ENCODE measurements at places on chromosomes 1 and 21.

DNA sequence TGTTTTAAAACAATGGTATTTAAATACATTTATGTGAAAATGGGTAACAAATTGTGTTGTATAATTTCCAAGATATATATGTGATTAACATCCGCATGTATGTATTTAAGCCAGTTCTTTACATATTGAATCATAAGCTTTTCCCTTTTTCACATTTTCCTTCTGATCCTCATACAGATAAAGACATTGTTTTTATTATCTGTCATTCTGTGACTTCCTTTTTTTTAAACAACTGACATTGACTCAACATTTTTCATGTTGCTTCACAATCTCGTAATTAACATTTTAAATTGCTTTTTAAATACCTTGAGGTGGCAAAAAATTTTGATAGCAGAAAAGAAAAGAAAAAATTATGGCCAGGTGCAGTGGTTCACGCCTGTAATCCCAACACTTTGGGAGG is 1.4 kb downstream of the STXBP3 start:
- DNase-seq = no peak

DNA sequence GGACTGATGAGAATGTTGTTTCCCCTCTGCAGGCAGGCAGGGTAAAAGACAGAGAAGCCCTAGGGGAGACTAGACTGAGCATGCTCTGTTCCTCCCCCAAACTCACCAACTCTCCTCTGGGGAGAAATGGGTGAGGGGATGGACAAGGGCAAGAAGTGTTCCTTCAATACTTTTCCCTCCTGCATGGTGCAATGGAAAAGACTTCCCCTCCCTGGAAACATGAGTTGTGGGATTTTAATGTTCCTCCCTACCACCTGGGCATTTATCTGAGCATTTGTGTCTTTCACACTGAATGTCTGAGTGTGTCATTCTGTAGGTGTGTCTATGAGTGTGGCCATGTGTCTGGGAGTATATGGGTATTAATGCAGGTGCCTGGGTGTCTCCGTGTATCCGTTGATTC is 275.7 kb downstream of the C1orf94 start:
- no peak for DNase-seq

DNA sequence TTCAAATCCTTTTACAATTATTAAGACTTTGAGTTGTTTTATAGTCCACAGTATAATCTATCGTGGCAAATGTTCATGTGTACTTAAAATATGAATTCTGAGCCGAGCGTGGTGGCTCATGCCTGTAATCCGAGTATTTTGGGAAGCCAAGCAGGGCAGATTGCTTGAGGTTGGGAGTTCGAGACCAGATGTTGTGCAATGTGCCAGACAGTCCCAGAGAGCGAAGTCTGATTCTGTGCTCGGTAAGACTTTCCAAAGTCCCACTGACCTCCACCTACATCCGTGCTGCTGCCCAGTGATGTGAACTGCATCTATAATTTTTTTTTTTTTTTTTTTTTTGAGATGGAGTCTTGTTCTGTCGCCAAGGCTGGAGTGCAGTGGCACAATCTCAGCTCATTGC is 52.2 kb downstream of the VPS26C start:
- DNase-seq = no peak

- no peak for DNase-seq
Measured at GRCh38 chr1:39656391-39656790, 15.5 kb downstream of the NT5C1A start.

DNA sequence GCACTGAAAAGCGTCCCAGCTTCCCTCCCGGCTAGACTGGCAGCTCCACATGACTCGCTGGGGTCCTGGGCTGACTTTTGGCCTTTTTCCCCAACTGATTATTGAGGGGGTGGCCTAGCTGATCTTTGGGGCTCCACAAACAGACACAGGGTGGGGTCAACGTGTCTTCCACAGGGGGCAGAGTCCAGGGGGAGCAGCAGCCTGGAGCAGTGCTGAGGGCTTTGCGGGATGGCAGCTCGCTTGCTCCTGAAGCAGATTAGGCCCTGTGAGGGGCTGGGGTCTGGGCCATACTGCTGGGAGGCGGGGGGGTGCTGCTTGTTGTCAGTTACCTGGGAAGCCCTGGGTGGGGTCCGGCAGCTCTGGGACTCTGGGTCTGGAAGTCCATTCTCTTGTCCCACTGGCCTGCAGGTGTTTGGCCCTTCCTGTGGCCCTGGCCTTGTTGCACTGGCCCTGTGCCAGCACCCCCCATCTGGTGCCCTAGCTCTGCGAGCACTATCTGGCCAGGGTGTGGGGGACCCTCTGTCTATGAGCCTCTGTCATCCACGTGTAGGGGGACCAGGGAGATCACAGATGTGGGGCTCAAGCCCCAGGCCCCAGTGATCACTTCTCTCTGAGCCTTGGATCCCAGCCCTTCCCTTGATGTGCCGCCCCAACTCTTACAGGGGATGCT is 12.3 kb upstream of the HES5 start:
- DNase-seq = no peak

DNA sequence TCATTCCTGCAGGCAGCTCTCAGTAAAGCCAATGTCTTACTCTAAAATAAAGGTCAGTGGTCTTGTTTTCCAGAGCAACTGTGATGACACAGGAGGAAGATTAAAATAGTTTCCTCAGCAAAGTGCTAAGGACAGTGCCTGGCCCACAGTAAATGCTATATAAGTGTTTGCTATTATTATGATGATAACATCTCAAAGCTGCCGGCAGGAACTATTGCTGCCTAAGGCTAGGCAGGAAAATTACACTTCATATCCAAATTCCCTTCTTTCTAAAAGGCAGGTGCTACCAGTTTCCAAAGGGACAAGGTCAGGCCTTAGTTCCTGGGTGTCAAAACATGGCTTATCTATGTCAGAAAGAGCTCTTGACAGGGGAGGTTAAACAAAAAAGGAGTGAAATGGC is 401.3 kb downstream of the HHAT start:
- no peak for DNase-seq

DNA sequence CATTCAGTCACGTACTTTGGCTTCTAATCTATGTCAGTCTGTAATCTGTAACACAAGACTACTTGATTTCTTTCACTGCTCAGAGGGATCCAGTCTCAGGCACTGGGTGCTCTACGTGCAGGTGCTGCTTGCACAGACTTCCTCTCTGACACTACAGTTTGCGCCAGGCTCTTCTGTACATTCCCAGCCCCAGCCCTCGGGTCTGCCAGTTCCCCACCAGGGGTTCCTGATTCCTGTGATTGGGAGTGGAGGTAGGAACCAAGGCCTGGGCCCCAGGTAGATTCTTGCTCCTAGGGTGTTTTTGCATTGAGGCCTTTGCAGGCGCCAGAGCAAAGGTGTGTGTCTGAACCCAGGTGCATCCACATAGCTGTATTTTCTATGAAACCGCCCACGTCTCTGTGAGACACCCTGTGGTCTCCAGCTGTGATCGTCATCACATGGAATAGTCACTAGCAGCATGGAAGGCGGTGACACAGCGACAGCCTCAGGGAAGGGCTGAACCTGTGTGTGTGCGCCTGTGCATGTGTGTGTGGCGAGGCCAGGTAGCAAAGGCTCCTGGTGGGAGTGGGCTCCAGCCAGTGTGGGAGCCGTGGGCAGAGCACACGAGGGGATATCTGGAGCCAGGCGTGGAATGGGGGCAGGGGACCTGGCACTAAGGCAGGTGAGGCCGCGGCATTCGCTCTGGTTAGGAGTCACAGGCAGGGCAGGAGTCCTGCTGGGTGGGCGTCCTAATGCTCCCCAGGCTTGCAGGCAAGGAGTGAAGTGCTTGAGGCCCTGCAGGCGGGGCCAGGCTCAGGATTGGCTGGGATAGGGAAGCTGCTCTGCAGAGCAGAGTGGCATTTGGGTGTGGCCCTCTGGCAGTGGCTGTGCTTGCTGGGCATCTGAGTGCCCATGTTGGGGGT is 5.2 kb downstream of the GJC2 start:
- peak; percentile 16 for DNase-seq

GRCh38 chr1:107100331-107100984 is 40.4 kb upstream of the NTNG1 start:
- peak; percentile 2 for DNase-seq

Measured in myocyte (in vitro differentiated cells).